ENCODE measurements at places on chromosomes 11 and 22.

GRCh38 chr11:126363706-126364248 lies 8.3 kb downstream of the ST3GAL4 start:
- DNase-seq = no peak

- DNase-seq = no peak
Measured at GRCh38 chr11:100759856-100760255, 72.8 kb downstream of the ARHGAP42 start.

DNA sequence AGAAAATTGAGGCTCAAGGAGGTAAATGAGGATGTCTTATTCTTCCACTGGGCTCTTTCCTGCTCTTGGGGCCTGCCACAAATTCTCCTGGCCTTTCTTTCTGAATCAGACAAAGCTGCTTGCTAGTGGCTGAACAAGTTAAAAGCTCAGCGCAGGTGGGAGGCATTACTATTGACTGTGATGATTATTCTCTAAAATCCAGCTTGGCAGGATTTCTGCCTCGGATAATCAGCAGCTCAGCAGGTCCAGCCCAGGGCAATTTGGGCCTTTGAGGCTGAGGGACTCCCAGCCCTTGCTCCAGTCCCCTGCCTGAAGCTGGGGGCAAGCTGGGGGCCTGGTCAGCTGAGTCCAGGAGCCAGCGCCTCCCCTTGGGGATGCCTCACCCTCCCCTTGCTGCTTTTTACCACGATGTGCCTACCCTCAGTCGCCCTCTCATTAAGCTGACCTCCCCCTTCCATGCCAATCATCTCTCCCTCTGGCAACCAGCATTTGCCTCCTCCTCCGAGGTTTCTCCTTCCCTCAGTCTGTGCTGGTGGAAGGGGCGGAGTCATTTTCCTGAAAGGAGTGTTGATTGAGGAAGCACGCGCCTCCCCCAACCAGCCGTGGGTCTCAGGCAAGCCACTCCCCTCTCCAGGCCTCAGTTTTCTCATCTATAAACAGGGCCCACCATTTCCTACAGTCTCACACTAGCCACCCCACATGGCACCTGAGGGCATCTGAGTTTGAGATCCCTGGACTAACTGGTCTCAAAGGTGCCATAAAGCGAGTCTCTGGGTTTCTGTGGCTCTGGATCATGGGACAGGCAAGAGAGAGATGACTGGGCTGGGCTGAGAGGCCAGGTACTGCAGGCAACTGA lies 60.6 kb upstream of the PRDM11 start:
- no peak for DNase-seq

DNA sequence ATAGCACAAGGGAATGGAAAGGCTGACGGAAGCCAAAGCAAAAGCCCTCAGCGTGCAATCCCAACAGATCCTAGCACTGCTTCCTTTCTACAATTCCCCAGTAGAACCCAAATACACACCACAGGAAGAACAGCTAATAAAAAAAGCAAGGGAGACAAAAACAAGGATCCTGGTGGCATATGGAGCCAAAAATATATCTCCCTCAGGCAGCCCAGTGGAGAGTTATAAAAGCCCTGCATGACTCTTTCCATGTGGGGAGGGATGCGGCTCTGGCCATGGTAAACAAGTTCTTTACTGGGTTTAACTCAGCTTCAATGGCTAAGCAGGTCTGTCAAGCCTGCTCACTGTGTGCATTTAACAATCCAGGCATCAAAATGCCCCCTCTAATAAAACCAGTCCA lies 88.1 kb downstream of the PIWIL4 start:
- DNase-seq = no peak

- no peak for DNase-seq
Measured at GRCh38 chr11:130022799-130023198, 20.2 kb upstream of the PRDM10 start.

DNA sequence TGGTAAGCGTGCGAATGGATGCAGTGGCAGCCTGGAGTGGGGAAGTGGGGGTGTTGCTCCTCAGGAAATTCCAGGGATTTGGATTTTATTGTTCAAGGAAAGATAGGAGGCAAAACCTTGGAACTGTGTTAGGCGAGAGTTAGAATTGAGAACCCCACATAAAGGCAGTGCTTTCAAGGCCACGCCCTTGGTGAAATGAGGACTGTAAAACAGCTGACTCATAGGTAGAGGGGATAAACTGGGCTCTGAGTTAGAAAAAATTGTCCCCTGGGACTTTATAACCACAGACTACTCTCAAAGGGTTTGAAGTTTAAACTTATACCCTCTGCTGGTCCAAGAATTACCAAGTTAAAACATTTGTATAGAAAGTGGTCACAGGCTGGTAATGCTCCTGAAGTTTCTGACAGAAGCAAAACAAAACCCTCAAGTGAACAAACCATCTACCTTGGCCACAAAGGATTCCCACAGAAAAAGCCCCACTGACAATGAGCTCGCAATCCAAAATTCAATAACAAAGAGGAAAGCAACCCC lies 250.3 kb upstream of the TBCEL start:
- DNase-seq = peak; percentile 70

- no peak for DNase-seq
Measured at GRCh38 chr22:44289414-44290171, 23.2 kb downstream of the SHISAL1 start.

DNA sequence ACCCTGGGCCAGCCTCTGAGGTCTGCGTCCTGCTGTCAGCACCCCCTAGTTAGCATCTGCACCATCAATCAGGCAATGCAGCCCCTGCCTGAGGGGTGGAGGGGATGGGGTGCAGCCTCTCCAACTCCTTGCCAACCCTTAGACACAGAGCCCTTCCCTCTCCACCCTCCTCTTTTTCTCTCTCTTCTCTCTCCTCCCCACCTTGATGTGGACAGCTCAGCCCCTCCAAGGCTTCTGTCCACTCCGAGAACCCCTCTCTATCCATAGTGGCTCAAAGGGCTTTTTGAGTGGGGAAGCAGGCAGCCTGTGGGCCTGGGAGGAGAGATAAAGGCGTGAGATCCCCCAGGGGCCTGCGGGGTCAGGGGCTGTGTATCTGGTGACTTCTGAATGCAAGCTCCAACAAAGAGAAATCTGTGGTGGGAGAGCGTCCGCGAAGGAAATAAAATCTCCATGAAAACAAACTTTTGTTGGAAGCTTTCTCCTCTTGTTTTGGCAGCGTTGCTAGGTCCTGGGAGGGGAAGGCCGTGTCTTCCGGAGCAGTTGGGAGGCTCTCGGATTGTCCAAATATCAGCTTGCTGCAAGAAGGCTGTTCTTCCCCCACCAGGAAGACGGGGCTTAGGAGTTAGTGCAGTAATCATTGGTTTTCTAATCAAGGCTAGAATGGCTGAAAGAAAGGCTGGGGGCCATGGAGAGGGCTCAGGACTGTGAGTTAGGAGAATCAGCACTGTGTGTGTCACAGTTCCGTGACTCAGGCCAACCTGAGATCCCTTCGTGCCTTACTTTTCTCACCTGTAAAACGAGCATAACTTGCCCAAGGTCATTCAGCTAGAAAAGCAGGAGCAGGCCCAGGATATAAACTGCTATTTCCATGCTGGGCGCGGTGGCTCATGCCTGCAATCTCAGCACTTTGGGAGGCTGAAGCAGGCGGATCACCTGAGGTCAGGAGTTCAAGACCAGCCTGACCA lies 50.3 kb downstream of the PKNOX2 start:
- DNase-seq = no peak

DNA sequence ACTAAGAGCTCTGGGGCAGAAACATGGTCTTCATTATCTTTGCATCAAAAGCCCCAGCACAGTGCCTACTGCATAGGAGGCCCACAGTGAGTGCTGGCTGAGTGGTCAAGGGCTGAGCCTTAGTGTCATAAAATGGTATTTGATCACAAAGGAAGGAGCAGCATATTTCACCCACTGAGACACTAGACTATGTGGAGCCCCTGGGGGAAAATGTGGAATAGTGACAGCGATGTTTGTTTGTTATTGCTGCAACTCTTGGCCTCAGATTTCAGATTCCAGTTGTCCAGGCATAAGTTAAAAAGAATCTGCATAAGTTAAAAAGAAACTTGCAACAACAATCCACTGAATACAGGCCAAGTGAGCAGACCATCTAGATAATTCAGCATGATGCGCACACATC lies 7.0 kb downstream of the KIRREL3 start:
- DNase-seq = no peak

DNA sequence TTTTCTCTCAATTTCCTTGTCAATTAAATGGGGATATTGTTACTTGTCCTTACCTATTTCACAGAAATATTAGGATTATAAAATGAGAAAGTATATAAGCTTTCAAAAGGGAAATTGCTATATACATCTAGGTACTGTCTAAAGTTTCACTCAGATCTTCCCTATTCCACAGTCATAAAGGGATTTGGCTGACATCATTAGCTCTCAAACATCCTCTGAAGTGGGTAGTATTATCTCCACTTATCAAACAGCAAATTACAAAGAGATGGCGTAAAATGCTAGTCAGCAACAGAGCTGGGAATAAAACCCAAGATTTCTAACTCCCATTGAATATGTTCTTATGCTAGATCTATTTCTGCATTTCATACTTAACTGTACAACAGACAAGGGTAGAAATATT lies 50.9 kb downstream of the SLC25A17 start:
- DNase-seq = no peak

GRCh38 chr11:90639461-90639993 lies 416.7 kb upstream of the CHORDC1 start:
- DNase-seq = peak; percentile 7

DNA sequence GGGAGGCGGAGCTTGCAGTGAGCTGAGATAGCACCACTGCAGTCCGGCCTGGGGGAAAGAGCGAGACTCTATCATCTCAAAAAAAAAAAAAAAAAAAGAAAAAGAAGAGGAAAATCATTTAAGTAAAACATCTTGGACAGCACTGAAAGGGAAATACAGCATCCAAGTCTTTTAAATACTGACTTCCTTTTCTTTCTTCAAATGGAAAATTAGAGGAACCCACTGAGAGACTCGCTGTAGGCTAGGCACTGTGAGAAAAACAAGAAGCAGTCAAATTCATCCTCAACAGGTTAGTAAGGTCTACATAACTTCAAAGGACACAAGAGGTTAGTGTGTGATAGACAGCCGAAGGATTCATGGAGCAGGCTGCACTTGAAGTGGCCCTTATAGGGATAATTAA lies 243.7 kb downstream of the BLID start:
- DNase-seq = no peak

DNA sequence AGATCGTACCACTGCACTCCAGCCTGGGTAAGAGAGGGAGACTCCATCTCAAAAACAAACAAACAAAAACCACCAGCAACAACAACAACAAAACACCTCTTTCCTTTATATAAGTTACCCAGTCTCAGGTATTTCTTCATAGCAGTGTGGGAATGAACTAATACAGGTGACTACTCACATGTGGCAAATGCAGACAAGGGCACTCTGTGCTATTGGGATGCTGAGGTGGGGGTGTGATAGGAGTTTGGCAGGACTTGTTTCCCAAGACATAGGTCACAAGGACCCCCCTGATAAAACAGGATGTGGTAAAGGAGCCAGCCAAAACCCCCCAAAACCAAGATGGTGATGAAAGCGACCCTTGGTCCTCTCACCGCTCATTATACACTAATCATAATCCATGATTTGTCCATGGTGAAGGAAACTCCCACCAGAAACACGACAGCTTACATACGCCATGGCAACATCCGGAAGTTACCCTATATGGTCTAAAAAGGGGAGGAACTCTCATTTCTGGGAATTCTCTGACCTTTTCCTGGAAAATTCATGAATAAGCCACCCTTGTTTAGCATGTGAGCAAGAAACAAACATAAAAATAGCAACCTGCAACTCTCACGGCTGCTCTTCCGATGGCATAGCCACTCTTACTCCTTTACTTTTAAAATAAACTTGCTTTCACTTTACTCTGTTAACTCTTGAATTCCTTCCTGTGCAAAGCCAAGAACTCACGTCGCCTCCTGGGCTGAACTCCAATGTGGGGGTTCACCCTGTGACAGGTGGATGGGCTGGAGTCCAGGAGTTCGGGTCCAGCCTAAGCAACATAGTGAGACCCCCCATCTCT lies 18.8 kb upstream of the INCENP start:
- DNase-seq = no peak

DNA sequence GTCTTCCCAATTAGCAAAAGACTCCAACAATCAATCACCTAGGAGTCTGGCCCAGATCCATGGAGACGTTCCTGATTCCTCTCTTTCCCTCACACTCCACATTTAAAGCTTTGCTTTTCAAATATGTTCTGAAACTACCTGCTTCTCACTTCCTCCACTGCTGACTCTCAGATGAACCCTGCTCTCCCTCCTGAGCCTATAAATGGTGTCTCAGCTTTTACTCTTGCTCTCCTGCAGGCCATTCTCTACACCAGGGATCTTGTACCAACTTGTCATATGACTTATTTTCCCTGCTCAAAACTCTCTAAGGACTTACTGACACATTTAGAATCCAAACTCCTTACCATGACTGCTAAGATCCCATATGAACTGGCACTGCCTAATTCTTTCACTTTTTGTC lies 138.4 kb upstream of the DDI1 start:
- DNase-seq = no peak

DNA sequence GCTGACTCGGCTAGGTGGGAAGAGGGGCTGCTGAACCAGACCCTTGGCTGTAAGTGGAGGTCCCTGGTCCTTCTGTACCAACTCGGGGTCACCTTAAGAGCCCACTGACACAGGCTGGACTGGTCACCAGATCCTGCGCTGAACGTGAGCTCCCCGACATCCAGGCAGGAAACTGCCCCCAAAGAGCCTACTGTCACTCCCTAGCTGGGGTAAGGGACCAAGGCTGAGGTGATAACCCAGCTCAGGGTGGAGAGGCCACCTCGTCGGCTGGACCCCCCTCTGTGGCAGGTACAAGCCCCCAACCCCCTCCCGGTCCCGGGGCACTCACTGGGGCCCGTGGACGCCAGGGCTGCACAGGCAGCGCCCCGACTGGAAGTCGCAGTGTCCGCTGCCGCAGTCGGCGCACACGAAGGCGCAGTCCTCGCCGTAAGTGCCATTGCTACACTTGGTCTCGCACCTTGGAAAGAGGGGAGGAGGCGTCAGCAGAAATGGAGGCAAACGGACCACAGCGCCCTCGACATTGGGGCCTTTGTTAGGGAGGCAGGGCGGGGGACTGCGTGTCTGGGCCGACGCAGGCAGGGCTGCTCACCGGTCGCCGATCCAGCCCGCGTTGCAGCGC lies 7.4 kb downstream of the SCARF2 start:
- DNase-seq = no peak

DNA sequence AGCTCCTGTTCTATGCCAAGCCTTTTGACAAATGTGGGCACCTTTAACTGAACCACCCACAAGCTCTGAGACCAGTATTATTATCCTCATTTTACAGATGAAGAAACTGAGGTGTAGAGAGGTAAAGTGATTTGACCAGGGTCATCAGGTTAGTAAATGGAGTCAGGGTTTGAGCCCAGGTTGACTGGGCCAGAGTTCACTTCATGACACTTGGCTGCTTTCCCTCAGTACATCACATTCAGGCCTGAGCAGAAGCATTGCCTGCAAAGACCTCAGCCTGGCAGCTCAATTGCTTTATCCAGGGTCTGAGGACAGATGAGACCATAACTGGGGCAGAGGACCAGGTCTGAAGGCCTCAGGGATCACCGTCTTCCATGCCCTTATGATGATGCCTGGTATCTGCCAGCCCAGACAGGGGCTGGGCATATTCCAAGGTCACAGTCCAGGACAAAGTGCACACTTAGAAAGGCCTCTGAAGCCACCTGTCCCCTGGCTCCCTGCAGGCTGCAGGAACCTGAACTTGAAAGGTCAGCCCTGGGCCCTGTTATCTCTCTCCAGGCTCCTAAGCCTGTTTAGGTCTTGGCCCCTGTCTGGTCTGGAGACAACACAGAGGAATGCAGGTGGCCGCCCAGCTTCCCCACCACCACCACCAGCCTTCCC lies 32.0 kb downstream of the POU2AF3 start:
- DNase-seq = no peak

GRCh38 chr11:58498464-58498863 lies 9.4 kb downstream of the OR5B21 start:
- no peak for DNase-seq
